ENCODE measurements at places on chromosomes 4 and X. TPM values are rescaled to one million over a fixed set of nuclear protein-coding genes. Genes with fewer than 3 reads are reported as not detected.

SPOCK3 gene
- not detected for total RNA-seq

HSFX4 gene
- not detected for total RNA-seq

XK gene
- 0.07 TPM for total RNA-seq

NEUROG2 gene
- not detected for total RNA-seq

DCTD gene
- total RNA-seq = 130 TPM

PHOX2B gene
- total RNA-seq = not detected

BGN gene
- 1,195 TPM for total RNA-seq

SPANXN4 gene
- total RNA-seq = not detected

COL25A1 gene
- total RNA-seq = 0.45 TPM

SSX2B gene
- not detected for total RNA-seq

Data from chondrocyte (in vitro differentiated cells).